CD4-positive, alpha-beta T cell treated with Interleukin-21 for 1 hour (primary cell): ENCODE measurements at places on chromosomes 4 and X.

GRCh38 chr4:43357252-43357974, 464.9 kb downstream of the GRXCR1 start:
- no peak for DNase-seq

DNA sequence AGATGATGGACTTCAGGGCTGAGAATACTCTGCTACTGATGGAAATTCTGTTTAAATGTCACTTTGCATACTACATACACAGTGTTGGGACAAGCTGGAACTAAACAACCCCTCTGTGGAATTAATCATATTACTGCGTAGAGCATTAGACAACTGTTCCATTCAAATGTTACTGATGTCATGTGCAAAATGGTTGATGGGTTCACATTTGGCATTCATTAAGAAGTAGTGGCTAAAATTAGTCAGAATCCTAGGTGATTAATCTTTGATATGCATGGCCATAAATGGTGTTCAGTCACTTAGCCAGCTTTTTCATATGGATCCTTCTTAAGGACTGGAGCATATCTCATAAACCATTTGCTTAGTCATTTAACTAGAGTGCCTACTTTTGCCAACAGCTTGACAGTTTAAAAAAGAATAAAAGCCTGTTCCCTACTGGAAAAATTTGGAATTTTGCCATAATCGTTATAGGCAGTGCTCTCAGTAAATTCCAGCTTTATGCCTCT, 105.2 kb downstream of the RNF150 start:
- no peak for DNase-seq

GRCh38 chr4:10111067-10111801, 5.4 kb downstream of the WDR1 start:
- no peak for DNase-seq

DNA sequence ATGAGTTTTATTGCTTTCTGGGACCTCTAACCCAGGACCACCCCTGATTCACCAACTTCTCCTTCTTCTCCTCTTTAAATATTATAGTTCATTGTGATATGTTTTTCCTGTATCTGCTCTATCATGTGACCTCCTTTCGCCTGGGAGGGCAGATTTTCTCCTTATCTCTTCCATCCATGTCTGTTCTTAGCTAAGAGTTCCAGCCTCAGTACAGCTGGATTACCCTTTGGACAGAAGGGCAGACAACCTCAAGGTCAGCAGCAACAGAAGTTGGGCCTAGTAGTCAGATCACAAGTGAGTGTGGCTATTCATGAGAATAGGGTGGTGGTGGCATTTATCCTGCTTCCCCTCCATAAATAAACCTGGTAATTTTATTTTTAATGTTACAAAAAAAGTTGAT, 5.7 kb upstream of the XK start:
- no peak for DNase-seq

GRCh38 chr4:45569619-45570018, 554.2 kb downstream of the GABRG1 start:
- DNase-seq: no peak

DNA sequence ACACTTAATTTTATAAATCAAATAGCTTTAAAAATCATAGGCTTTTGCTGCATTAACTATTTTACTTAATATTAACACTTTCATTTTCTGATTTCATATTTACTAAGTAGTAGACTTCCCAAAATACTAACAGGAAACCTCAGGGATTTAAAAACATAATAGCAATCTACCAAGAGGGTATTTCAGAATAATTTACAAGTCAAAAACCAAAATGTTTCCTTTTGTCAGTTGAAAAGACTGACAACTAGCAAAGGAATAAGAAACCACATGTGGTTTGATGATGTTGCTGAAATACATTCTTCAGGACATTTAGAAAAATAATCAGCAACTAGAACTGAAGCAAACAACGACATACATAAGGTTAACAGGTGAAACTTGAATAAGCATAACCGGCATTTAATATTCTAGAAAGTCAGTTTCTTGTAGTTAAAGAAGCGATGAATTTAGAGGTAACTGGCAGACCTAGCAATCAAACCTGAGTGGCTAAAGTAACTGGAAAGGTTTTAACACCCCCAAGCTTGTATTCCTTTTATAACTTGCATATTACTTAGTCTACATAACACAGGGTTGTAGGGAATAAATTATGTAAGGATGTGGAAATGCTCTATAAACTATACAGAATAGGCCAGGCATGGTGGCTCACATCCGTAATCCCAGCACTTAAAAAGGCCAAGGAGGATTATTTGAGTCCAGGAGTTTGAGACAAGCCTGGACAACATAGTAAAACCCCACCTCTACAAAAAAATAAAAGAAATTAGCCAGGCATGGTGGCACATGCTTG, 40.0 kb downstream of the DHX15 start:
- DNase-seq: no peak

DNA sequence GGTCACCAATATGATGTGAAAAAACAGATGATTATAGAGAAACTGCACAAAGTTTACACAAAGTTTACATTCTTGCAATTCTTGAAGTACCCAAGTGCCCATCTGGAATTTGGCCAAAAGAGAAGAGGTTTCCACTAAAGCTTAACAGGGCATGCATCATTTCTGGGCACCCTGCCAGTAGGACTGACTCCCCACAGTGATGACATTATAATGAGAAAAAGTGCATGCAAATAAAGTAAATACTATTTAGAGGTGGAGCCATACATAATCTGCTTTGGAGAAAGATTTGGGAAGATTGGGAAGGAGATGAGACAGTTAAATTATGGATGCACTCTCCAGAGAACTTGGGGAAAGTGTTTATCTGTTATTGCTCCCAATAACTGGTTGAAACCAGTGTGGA, 93.7 kb upstream of the TRPC3 start:
- DNase-seq: no peak

DNA sequence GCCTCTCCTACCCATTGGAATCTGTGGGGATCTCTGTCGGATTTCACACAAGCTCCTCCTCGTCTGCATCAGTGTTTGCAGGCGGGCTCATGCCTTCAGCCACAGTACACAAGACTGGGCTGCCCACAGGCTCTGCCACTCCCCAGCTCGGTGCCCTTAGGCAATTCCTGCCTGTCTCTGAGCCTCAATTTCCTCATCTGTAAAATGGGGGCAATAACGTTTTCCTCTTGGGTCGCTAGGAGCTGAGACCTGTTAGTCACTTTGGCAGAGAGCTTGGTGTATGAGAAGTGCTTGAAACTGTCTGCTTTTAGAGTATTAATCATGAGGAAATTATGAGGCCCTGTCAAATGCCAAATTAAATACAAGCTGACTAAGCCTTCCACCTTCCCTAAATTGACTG, 27.6 kb upstream of the MSX1 start:
- DNase-seq: no peak

- DNase-seq: no peak
These were observed 135.7 kb downstream of the GPC3 start for GRCh38 chrX:133849676-133850075.

DNA sequence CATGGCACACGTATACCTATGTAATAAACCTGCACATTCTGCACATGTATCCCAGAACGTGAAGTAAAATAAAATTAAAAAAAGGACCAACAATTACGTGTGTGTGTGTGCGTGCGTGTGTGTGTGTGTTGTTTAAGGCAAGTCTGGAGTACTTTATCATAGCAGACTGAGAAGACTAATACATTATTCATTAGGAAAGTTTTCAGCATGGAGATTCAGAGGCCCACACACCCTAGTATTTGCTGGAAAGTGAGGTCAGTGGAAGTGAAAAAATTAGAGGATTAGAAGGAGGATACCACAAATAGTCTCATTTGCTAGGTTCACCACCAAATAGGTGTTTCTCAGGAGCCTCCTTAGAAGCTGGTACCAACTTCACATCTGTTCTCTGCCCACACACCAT, 457.1 kb upstream of the CPEB2 start:
- no peak for DNase-seq

DNA sequence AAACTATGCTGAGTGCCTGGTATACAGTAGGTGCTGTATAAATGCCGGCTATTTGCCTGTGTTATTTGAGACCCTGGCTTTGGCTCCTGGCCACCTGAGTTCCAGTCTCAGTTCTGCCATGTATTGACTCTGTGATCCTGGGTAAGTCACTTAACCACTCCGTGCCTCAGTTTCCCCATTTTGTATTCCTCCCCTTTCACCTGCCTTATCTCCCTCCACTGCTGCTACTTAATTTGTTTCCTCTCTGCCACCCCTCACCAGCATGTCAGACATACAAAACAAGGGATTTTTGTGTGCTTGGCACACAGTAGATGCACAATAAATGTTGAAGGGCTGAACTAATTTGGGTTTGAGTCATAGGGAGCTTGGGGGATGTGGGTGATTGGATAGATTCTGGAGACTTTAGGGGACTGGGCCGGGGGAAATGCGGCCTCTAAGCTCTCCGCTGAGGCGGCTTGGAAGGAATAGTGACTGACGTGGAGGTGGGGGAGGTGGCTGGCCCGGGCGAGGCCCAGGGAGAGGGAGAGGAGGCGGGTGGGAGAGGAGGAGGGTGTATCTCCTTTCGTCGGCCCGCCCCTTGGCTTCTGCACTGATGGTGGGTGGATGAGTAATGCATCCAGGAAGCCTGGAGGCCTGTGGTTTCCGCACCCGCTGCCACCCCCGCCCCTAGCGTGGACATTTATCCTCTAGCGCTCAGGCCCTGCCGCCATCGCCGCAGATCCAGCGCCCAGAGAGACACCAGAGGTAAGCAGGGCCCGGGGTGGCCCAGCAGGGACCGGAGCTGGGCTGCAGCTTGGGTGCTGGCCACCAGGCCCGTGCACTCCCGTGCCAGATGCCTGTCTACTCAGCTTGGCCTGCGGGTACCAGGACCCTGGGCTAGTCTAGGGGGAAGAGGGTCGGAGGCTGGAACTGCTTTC, at the start of gene TIMP1:
Gene TIMP1, plus strand, starts transcription at position 706 of the 917 bp plus-strand sequence. CDS start 980 bp downstream, outside the sequence.
- peak; percentile 83 for DNase-seq

- DNase-seq: no peak
These were observed 311.9 kb downstream of the OPHN1 start for GRCh38 chrX:68121371-68121770.

GRCh38 chrX:126551306-126551705, 1.3 kb downstream of the DCAF12L1 start:
- no peak for DNase-seq

GRCh38 chrX:17747692-17748091, 10.4 kb downstream of the SCML1 start:
- no peak for DNase-seq

GRCh38 chr4:142707401-142707800, 138.7 kb downstream of the INPP4B start:
- DNase-seq: peak; percentile 22

GRCh38 chr4:6392407-6392806, 80.0 kb downstream of the PPP2R2C start:
- no peak for DNase-seq

- DNase-seq: no peak
These were observed 17.4 kb upstream of the ARMCX2 start for GRCh38 chrX:101677028-101677427.

- DNase-seq: no peak
These were observed 6.3 kb upstream of the KCNIP4 start for GRCh38 chr4:21954916-21955315.

- DNase-seq: no peak
These were observed 74.7 kb upstream of the GPM6B start for GRCh38 chrX:13891377-13892140.

GRCh38 chr4:25670991-25671390, 15.3 kb downstream of the SLC34A2 start:
- no peak for DNase-seq

GRCh38 chr4:8615366-8615765, 22.8 kb downstream of the CPZ start:
- no peak for DNase-seq

- DNase-seq: no peak
These were observed at the start of gene IQSEC2 for GRCh38 chrX:53281321-53281822. TSS of gene IQSEC2 (minus strand) at chrX:53281584.

- no peak for DNase-seq
These were observed 191.5 kb downstream of the SLIT2 start for GRCh38 chr4:20443015-20443805.

DNA sequence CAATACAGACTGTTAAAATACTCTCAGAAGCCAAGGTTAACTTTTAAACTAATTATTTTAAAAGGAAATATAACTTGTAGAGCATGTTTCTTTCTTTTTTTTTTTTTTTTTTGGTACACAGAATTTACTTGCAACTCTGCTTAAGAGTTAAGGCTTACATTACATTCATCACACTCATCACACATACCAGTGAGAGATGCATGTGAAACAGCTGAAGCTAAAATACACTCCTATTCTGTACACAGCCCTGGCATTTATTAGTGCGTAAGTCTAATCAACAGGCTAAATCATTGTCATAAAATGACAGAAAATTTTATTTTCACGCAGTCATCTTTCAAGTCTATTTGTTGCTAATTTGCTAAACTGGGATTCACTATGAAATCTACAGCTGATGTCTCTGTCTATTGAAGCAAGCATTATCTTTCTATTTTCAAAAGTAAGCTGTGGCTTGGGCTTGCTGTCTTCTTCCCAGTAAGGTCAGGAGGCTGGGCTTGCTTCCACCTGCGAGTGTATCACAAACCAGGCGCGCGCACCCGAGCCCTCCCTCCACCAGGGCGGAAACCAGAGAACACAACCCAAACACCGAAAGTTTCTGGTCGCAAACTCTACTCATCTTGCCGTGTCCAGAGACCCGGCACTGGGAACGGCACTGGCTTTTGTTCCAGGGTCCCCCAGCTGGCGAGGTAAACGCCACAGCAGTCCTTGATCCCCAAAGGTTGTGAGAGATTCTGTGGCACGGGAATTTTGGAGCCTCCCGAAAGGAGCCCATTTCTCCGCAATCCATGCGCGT, 3.9 kb downstream of the MAML3 start:
- peak; percentile 61 for DNase-seq

- DNase-seq: peak; percentile 72
These were observed 815 bp downstream of the EIF4E start for GRCh38 chr4:98928131-98928504.

GRCh38 chr4:37881811-37882210, 9.1 kb upstream of the TBC1D1 start:
- DNase-seq: no peak

DNA sequence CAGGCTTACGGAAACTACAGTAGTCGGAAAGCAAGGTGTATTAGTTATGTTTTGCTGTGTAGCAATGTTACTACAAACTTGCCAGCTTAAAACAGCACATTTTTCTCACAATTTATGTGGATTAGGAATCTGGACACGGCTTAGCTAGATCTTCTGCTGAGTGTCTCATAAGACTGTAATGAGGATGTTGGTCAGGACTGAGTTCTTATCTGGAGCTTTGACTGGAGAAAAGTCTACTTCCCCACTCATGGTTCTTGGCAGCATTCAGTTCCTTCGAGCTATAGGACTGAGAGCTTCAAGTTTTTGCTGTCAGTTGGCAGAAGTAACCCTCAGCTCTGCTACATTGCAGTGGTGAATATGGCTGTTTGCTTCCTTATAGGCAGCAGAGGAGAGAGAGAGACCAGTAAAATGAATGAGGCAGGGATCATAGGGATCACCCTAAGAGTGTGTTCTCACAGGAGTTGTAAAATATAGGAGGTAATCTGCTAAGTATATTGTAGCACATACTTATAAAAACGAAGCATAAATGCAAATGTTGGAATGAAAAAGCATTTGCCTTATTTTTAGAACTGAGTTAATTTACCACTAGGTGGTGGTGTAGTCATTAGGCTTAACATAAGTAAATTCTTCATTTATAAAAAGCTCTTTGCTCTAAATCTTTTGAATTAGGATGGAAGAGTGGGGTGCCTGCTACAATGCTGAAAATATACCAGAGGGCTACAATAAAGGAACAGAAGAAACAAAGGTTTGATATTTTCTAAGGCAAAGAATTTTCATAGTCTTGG, 38.6 kb downstream of the ALG13 start:
- DNase-seq: no peak

- DNase-seq: no peak
These were observed 59.0 kb downstream of the ING2 start for GRCh38 chr4:183563874-183564273.
